Endothelial cell (in vitro differentiated cells): ENCODE measurements at places on chromosomes 4 and X.
A peak's percentile ranks its signal among the peaks of the same experiment; 100 is the strongest.

DNA sequence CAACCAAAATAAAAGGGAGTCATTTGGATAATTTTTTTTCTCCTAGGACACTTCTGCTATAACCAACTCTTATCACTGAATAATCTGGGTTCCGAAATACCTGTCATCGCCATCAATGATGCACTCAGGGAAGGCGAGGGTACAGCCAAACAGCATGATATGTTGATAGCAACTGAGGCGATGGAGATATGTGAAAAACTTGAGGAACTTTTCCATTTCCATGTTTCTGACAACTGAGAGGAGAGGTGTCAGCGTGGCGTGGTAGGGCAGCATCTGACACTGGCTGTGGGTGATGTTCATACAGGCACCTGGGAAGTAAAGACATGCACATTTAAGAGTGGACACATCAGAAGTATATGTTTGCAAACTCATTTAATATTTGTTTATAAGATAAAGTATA is 74.6 kb downstream of the CORIN start:
- H3K36me3 ChIP-seq, result no peaks in the 10 kb centered on the region
- no peaks in the 10 kb centered on the region for H3K4me1 ChIP-seq
- no peak overlapping the region for H3K4me3 ChIP-seq
- no peak for DNase-seq

DNA sequence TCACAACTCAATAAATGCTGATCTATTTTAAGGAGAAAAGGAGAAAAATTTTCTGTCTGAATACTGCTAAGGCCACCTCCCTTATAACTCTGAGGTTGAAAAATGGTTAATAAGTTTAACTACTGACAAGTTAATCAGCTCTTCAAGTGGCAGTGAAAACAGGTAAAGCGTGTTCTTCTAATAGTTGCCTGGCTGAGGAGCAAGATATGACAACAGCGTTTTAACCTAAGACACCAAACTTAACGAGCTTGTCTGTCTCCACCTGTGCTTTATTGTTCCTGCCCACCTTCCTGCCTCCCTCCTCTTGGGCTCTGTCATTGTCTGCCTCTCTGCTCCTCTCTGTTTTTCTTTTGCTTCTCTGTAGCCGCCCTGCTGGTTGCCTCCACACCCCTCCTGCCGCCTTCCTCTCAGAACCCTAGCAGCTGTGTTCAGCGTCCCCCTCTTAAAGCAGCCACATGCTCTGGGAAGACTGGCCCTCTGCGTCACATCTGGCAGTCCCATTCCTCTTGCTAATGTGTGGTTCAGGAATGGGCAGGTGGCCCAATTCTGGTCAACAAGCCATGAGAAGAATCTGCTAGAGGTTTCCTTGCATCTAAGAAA is 4.3 kb upstream of the TSPAN5 start:
- no peak overlapping the region for H3K4me3 ChIP-seq
- DNase-seq, result no peak
- peaks cover 30% of the 10 kb centered on the region for H3K4me1 ChIP-seq
- H3K27me3 ChIP-seq, result peaks cover 13% of the 10 kb centered on the region

GRCh38 chrX:13694359-13694758 is 5.4 kb downstream of the RAB9A start:
- no peak overlapping the region for H3K27ac ChIP-seq
- peaks cover 3% of the 10 kb centered on the region for H3K27me3 ChIP-seq
- H3K36me3 ChIP-seq, result no peaks in the 10 kb centered on the region
- DNase-seq, result no peak
- peaks cover 35% of the 10 kb centered on the region for H3K4me1 ChIP-seq
- no peak overlapping the region for H3K4me3 ChIP-seq

DNA sequence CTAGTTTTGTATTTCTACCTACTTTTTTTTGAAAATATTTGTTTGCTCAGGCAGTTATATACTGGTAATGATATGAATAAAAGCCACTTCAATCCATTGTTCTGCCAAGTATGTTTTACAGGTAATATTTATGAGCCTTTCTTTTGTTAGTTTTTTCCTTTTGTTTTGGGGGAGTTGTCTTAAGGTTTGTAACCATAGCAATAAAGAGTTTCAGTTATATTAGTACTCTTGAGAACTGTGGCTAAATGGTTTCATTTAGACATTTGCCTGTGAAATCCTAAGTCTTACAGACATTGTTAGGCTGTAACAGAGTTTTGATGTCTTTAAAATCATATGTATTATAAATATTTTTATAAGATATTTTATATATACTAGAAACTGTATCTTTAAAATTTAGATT is 150.1 kb downstream of the DIPK2B start:
- H3K27me3 ChIP-seq, result no peaks in the 10 kb centered on the region
- peak overlapping the region; percentile 44 for H3K27ac ChIP-seq
- H3K4me1 ChIP-seq, result no peaks in the 10 kb centered on the region
- no peak overlapping the region for H3K4me3 ChIP-seq

DNA sequence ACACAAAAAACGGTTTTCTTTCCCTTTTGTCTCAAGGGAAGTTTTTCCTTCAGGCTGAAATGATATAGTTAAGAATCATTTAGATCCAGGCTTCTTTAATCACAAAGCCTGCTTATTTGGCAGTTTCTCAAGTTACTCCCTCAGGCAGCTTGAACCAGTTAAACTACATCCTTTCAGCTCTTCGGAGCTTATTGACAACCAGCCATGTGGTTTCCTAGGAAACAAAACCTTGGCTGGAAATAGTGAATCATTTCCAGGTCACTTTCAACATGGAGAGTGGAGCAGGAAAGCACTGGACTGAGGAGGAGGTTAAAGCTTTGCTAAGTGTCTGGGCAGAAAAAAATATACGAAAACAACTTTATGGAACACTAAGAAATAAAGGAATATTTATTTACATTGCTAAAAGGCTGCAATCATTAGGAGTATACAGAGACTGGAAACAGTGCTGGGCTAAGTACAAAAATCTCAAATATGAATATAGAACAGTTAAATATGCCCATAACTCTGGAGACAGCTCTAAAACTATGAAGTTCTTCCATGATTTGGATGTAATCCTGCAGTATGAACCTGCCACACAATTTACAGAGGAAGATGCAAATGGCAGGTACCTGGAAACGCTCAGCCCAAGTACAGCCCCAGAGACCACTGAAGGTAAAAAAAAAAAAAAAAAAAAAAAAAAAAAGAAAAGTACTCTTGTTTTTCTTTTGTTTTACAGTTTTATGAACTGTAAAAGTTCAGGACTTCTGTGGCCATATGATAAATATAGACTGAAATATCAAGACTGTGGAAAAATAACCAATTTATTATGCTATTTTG is 23.2 kb upstream of the AASDH start:
- H3K4me1 ChIP-seq, result peaks cover 4% of the 10 kb centered on the region
- H3K4me3 ChIP-seq, result peak overlapping the region; percentile 75
- H3K36me3 ChIP-seq, result peaks cover 4% of the 10 kb centered on the region
- peak overlapping the region; percentile 99 for H3K27ac ChIP-seq
- H3K27me3 ChIP-seq, result peaks cover 2% of the 10 kb centered on the region

DNA sequence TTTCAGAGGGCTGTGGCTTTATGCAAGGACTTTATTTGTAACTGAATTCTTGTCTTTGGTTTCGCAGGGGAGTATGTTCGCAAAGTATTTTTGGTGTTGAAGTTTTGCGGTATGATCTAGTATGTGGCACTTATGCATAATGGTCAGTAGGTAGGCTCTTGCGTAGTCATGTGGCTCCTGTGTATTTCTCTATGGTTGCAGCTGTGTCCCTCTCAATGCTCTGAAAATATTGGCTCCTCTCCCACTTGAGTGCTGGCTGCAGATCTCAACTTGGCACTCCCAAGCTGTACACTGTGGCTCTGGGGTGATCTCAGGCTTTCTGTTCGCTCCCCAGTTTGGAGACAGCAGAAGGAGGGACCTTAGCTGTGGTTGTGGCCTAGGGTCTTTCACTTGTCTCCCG is 24.8 kb downstream of the ARMCX5 start:
- no peak overlapping the region for H3K4me3 ChIP-seq
- H3K27me3 ChIP-seq, result peaks cover 2% of the 10 kb centered on the region
- peaks cover 24% of the 10 kb centered on the region for H3K36me3 ChIP-seq
- no peaks in the 10 kb centered on the region for H3K4me1 ChIP-seq

GRCh38 chr4:71268166-71268565 is 70.7 kb upstream of the SLC4A4 start:
- no peaks in the 10 kb centered on the region for H3K4me1 ChIP-seq
- H3K36me3 ChIP-seq, result no peaks in the 10 kb centered on the region
- no peak for DNase-seq
- H3K27me3 ChIP-seq, result no peaks in the 10 kb centered on the region
- H3K4me3 ChIP-seq, result no peak overlapping the region
- no peak overlapping the region for H3K27ac ChIP-seq

GRCh38 chr4:183989931-183990330 is 84.8 kb downstream of the STOX2 start:
- no peak for DNase-seq
- no peak overlapping the region for H3K27ac ChIP-seq
- no peak overlapping the region for H3K4me3 ChIP-seq
- H3K27me3 ChIP-seq, result no peaks in the 10 kb centered on the region
- no peaks in the 10 kb centered on the region for H3K36me3 ChIP-seq
- peaks cover 2% of the 10 kb centered on the region for H3K4me1 ChIP-seq

DNA sequence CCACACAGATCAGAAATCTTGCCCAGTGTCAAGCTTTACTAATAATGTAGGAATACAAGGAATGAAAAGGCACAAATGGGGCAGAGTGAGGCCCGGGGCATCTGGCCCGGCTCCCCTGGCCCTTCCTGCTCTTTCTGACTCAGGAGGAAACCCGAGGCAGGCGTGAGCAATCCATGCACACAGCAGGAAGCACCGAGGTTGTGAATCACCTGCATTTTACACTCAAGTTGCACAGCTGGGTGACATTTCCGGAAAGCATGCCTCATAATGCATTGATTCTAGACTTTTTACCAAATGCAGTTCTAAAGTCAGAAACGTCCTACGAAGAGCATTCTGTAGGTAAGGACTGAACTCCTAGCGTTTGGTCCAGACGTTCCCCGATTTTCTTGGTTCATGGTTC is 38.9 kb downstream of the PRIMPOL start:
- H3K27ac ChIP-seq, result no peak overlapping the region
- peak; percentile 15 for DNase-seq
- H3K4me3 ChIP-seq, result no peak overlapping the region
- H3K27me3 ChIP-seq, result peaks cover 2% of the 10 kb centered on the region
- peaks cover 16% of the 10 kb centered on the region for H3K4me1 ChIP-seq

DNA sequence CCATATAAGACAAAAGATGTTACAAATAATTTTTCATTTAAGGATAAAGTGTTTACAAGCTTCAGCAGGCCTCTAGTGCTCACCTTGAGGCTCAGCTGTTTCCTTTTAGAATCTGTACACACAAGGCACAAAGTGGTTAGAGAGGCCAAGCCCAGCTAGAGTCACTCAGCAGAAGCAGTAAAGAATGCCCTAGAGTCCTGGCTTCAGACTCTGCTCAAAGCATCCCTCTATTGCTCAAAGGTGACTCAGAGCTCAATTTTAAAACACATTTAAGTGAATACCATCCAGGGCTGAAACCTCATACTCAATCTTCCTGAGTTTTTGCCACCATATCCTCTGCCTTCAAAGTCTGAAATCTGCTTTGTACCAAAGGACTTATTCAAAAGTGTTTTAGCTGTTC is 22.6 kb upstream of the PHF8 start:
- H3K4me1 ChIP-seq, result no peaks in the 10 kb centered on the region
- no peaks in the 10 kb centered on the region for H3K27me3 ChIP-seq
- H3K27ac ChIP-seq, result no peak overlapping the region
- H3K36me3 ChIP-seq, result no peaks in the 10 kb centered on the region
- DNase-seq, result no peak
- H3K4me3 ChIP-seq, result no peak overlapping the region

GRCh38 chrX:151505796-151506195 is 57.7 kb upstream of the PASD1 start:
- H3K27ac ChIP-seq, result no peak overlapping the region
- no peaks in the 10 kb centered on the region for H3K27me3 ChIP-seq
- H3K4me1 ChIP-seq, result no peaks in the 10 kb centered on the region
- H3K36me3 ChIP-seq, result no peaks in the 10 kb centered on the region

- H3K36me3 ChIP-seq, result peaks cover 5% of the 10 kb centered on the region
- no peak overlapping the region for H3K4me3 ChIP-seq
- DNase-seq, result no peak
- no peaks in the 10 kb centered on the region for H3K4me1 ChIP-seq
- H3K27me3 ChIP-seq, result no peaks in the 10 kb centered on the region
Measured at GRCh38 chr4:102390438-102390837, 45.2 kb upstream of the SLC39A8 start.

DNA sequence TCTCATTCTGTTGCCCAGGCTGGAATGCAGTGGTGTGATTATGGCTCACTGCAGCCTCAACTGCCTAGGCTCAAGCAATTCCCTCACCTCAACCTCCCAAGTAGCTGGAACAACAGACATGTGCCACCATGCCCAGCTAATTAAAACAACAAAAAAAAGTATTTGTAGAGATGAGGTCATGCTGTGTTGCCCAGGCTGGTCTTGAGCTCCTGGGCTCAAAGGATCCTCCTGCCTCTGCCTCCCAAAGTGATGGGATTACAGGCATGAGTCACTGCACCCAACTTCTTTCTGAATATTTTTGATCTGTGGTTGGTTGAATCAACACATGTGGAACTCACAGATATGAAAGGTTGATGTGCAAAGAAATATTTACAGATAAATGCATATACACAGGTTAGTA is 18.5 kb upstream of the SEPTIN11 start:
- no peak overlapping the region for H3K4me3 ChIP-seq
- H3K27me3 ChIP-seq, result no peaks in the 10 kb centered on the region
- peaks cover 7% of the 10 kb centered on the region for H3K4me1 ChIP-seq

DNA sequence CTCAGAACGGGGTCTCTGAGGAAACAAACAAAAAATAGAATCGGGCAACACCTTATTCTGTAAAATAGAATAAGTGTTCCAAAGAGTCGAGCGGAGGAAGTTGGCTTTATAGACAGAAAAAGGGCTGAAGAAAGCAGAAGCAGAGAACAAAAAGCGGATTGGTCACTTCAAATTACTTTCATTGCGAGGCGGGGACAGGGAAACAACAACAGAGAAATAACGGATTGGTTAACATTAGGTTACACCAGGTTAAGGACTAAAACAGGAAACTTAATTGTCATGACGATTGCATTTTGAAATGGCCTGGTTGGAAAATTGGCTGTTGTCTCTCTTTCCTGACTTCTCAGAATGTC is 433 bp upstream of the COQ2 start:
- DNase-seq, result peak; percentile 7
- peak overlapping the region; percentile 100 for H3K27ac ChIP-seq
- peak overlapping the region; percentile 92 for H3K4me3 ChIP-seq
- peaks cover 6% of the 10 kb centered on the region for H3K27me3 ChIP-seq
- H3K36me3 ChIP-seq, result no peaks in the 10 kb centered on the region

- H3K27ac ChIP-seq, result peak overlapping the region; percentile 59
- H3K36me3 ChIP-seq, result no peaks in the 10 kb centered on the region
- H3K4me1 ChIP-seq, result peaks cover 4% of the 10 kb centered on the region
- peaks cover 7% of the 10 kb centered on the region for H3K27me3 ChIP-seq
Measured at GRCh38 chr4:38866973-38867477, 581 bp upstream of the FAM114A1 start.

- H3K27ac ChIP-seq, result no peak overlapping the region
- H3K27me3 ChIP-seq, result no peaks in the 10 kb centered on the region
- H3K4me3 ChIP-seq, result no peak overlapping the region
- no peaks in the 10 kb centered on the region for H3K4me1 ChIP-seq
Measured at GRCh38 chr4:42454755-42455420, 57.6 kb downstream of the SHISA3 start.

GRCh38 chr4:1309261-1310010 is 19.7 kb downstream of the MAEA start:
- H3K4me3 ChIP-seq, result peak overlapping the region; percentile 81
- H3K27ac ChIP-seq, result peak overlapping the region; percentile 85
- peaks cover 31% of the 10 kb centered on the region for H3K36me3 ChIP-seq
- peak; percentile 77 for DNase-seq
- H3K27me3 ChIP-seq, result peaks cover 5% of the 10 kb centered on the region
- H3K4me1 ChIP-seq, result peaks cover 21% of the 10 kb centered on the region

GRCh38 chrX:56833626-56834025 is 104.6 kb downstream of the NBDY start:
- H3K36me3 ChIP-seq, result no peaks in the 10 kb centered on the region
- no peak overlapping the region for H3K27ac ChIP-seq
- no peaks in the 10 kb centered on the region for H3K27me3 ChIP-seq
- H3K4me3 ChIP-seq, result no peak overlapping the region
